ENCODE measurements at places on chromosomes 6 and 20.

DNA sequence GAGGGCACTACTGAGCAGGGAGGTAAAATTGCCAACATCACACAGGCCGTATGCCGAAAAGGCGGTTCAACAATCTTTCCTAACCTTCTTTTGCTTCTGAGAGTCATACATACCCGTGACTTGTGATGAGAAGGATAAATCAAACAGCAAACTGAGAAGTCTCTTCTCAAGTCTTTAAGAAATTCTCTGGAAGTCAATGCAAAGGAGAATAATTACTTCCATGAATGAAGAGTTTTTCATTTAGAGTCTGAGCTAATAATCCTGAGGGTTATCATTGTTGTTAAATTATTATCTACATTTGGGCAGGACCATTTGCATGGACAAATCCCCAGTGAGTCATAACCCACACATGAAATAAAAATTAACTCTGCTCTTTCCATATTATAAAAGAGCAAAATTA is 22.4 kb upstream of the ILRUN start:
- no peak for DNase-seq

DNA sequence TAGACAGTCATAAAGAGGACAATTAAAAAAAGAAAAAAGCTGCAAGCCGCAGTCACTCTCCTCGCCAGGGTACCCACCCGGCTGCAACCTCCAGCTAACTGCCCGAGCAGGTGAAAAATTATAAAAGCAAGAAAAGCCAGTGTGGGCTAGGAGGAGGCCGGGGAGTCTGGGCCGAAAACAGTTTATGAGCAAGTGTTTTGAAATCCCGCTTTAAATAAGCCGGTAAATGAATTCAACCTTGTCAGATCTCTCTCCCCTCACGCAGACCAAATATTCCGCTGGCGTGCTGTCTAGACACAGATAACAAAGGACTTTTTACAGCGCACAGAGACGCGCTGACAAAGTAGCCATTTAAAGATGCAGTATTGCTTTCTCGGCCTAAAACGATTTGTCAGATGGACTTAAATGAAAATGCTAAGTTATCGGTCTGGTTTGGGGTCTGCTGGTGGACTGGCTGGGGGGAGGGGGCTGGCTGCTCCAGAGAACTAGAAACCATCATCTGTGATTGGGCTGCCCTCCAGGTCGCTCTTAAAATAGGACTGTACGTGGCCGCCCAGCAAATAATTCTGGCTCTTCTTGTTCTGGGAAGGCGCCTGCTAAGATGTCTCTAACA is 24.6 kb downstream of the PMEPA1 start:
- no peak for DNase-seq

DNA sequence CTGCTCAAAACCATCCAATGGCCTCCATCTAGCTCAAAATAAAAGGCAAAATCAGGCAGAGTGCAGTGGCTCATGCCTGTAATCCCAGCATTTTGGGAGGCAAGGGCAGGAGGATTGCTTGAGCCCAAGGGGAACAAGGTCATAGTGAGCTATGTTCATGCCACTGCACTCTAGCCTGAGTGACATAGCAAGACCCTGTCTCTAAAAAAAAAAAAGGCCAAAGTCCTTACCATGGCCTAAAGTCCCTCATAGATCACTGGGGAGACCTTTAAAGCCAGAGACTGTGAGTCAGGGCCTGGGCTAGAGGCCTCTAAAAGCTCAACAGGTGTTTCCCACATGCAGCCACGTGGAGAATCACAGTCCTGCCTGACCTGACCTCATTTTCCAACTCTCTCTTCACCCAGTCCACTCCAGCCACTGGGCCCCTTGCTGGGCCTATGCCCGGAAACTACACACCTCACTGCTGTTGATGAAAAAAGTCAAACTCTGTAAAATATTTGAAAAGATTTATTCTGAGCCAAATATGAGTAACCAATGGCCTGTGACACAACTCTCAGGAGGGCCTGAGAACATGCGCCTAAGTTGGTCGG is 28.2 kb upstream of the TAB2 start:
- DNase-seq: no peak

DNA sequence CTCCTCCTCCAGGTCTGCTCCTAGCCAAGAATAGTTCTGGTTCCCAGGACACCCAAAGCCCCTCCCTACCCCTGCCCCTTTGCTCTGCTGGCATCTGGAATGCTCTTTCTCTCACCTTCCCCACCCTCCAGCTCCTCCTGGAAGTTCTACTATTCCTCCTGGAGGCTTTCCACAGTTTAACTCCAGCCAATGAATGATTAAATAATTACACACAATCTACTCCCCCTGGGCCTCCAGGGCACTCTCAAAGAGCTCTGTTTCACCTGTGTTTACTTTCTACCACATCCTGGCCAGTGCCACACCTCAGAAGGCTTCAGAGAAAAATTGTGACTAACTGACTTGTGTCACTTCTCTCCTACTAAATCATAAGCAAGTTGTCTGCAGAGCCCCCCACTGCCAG is 36.2 kb downstream of the GCM1 start:
- no peak for DNase-seq

GRCh38 chr20:63246490-63247288 is 7.6 kb downstream of the NKAIN4 start:
- DNase-seq: no peak

GRCh38 chr6:114718186-114718585 is 375.4 kb upstream of the HS3ST5 start:
- DNase-seq: no peak

DNA sequence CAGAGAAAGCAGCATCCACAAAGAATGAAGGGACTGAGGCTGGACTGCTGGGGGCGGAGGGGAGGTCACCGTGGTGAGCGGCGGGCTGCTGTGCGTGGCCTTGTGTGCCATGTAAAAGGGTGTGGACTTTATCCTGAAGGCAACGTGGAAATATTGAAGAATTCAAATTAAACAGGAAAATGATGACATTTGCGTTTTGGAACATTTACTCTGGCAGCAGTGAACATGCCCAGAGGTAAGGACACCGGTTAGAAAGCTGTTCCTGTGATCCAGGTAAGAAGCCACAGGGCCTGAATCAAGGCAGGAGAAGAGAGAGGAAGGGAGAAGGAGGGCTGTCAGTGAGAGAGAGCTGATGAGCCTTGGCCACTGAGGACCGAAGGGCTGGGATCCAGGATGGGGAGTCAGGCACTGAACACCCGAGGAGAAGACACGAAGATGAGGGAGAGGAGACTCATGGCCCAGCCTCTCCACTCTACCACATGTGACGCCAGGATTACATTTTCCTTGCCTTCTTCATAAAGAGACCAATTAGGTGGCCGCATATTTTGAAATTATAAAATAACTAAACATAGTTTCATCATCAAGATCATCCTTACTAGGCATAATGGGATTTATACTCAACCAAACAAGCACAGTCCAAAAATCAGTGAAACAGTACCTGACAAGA is 58.4 kb downstream of the TRAM2 start:
- no peak for DNase-seq

DNA sequence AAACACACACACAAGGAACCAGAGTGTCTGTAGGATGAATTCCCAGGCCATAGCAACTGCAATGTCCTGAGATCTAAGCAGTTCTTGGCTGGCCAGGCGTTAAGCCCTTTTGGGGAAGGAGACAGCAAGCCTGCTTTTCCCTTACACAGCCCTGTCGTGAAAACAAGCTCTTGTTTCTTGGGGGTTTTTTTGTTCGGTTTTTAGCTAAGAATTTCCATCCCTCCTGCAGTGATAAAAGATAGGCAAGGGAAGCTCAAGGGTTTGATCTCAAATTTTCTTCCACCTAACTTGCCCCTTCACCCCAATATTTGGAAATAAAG is 1.5 kb downstream of the TNFRSF21 start:
- DNase-seq: no peak

DNA sequence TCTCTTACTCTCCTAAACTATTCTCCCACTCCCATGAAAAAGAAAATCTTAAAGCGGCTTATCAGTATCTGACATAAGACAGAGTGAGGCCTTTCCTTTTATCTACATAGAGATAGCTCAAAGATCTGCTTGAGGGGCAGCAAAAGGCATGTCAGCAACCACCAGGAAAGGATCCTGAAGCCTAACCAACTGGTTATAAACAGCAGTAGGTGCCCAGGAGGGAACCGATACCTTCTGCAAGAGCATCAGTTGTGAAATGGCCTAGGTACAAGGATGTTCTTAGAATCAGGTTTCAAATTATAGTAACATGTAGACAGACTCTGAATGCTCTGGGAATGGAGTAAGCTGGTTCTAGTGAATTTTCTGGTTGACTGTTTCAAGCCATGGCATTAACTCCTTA is 21.4 kb downstream of the JARID2 start:
- no peak for DNase-seq

DNA sequence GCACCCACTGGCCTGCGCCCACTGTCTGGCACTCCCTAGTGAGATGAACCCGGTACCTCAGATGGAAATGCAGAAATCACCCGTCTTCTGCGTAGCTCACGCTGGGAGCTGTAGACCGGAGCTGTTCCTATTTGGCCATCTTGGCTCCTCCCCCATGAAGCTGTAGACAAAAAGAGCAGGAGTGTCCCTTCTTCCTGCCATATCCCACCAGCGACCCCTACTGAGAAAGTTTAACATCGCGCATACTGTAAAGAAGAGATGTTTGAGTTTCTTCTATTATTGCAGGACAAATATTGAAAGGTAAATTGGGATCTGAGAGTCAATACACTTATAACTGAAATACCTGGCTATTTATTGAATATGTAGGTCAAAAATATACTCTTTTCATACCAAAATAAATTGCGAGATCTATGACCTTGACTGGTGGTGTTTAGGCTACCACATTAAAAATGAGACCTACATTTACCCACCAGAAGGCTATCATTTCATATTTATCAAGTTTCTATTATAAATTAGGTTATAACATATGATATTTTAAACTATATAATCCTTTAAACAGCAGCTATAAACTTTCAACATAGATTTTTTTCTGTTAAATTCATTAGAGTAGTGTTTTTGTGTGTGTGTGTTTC is 586.3 kb downstream of the HTR1B start:
- no peak for DNase-seq

DNA sequence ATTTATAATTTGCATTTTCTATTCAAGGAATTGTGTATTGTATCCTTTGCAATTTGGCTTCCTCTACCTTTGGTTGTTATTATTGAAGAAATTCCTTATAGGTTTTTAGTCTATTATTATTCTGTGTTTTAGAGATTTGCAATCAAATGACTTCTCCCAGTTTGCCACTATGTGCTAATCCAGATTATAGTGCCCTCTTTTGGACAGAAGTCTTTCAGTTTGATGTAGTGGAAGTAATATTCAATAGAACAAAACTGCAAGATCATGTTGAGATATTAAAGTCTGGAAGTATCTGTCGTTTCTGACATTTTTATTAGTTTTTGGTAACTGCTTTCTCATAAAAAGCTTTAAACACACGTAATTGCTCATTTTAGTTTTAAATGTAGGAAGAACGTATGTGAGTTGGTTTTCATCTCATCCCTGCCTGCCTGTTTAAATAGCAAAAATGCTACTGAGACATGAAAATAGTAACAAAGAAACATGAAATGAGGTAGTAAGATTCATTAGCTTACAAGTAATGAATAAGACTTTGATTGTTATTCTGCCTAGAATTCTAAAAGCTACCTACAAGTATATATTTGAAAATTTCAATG is 72.8 kb downstream of the RTN4IP1 start:
- no peak for DNase-seq

- DNase-seq: no peak
These were observed 95.2 kb downstream of the PLCB1 start for GRCh38 chr20:8227293-8227692.

GRCh38 chr6:57163956-57164355 is 8.2 kb upstream of the BAG2 start:
- no peak for DNase-seq

DNA sequence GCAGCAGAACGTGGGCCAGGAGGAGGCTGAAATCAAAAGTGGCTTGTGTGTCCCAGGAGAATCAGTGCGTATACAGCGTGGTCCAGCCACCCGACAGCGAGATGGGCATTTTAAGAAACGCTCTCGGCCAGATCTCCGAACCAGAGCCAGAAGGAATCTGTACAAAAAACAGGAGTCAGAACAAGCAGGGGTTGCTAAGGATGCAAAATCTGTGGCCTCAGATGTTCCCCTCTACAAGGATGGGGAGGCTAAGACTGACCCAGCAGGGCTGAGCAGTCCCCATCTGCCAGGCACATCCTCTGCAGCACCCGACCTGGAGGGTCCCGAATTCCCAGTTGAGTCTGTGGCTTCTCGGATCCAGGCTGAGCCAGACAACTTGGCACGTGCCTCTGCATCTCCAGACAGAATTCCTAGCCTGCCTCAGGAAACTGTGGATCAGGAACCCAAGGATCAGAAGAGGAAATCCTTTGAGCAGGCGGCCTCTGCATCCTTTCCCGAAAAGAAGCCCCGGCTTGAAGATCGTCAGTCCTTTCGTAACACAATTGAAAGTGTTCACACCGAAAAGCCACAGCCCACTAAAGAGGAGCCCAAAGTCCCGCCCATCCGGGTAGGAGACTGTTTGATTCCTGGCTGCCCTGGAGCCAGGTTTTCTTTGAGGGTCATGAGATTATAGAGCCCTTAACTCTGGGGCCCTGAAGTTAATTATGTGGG is 75.3 kb downstream of the ASXL1 start:
- DNase-seq: no peak

GRCh38 chr6:166809721-166810120 is 146.6 kb downstream of the RNASET2 start:
- DNase-seq: no peak

GRCh38 chr6:53520320-53520928 is 24.5 kb downstream of the GCLC start:
- DNase-seq: no peak

DNA sequence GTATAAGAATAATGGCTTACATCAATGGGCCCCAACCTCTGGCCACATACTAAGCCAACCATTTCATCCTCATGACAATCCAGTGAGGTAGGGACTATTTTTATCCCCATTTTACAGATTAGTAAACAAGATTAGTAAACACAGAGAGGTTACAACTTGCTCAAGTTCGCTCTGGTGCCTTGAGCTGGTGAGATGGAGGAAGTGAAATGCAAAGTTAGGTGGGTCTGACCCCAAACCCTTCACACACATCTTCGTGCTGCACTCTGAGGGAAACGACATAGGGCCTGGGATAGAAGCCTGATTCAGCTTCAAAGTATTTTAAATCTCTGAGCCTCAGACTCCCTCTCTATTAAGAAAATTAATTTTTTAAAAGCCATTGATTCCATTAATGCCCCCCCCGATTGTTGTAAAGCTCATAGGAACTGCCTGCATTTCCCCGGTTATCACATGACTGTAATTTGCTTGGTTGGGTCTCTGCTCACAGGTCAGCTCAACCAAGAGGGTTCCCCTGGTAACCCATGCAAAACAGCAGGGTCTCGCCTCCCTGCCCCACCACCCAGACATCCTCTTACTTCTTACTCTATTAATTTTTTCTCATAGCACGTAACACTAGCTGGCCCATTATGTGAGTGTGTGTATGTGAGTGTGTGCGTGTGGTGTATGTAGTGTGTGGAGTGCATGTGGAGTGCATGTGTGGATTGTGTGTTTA is 221.2 kb downstream of the MAFB start:
- no peak for DNase-seq

Data from activated T-cell treated with anti-CD3 and anti-CD28 coated beads, Interleukin-2, amount 50 U/mL, for 4 hours (primary cell).